Activated CD4-positive, alpha-beta memory T cell treated with anti-CD3 and anti-CD28 coated beads, Interleukin-2, amount 10 ng/mL, durations not matched to agents 7 days and 5 days (primary cell): ENCODE measurements at places on chromosomes 6 and 20. TPM values are rescaled to one million over a fixed set of nuclear protein-coding genes. Genes with fewer than 3 reads are reported as not detected.

The SERINC3 gene
- total RNA-seq, result 90.8 TPM

The GPR63 gene
- 3.5 TPM for total RNA-seq

The LPIN3 gene
- 0.65 TPM for total RNA-seq

The CARMIL1 gene
- total RNA-seq, result 1.5 TPM

- no peak for DNase-seq
Observed at GRCh38 chr6:35403544-35404442, 48.3 kb upstream of the FANCE start.

- no peak for DNase-seq
Observed at GRCh38 chr20:33871362-33871761, 60.2 kb downstream of the CHMP4B start.

GRCh38 chr20:11331096-11331495 lies 586.6 kb upstream of the BTBD3 start:
- DNase-seq, result no peak

DNA sequence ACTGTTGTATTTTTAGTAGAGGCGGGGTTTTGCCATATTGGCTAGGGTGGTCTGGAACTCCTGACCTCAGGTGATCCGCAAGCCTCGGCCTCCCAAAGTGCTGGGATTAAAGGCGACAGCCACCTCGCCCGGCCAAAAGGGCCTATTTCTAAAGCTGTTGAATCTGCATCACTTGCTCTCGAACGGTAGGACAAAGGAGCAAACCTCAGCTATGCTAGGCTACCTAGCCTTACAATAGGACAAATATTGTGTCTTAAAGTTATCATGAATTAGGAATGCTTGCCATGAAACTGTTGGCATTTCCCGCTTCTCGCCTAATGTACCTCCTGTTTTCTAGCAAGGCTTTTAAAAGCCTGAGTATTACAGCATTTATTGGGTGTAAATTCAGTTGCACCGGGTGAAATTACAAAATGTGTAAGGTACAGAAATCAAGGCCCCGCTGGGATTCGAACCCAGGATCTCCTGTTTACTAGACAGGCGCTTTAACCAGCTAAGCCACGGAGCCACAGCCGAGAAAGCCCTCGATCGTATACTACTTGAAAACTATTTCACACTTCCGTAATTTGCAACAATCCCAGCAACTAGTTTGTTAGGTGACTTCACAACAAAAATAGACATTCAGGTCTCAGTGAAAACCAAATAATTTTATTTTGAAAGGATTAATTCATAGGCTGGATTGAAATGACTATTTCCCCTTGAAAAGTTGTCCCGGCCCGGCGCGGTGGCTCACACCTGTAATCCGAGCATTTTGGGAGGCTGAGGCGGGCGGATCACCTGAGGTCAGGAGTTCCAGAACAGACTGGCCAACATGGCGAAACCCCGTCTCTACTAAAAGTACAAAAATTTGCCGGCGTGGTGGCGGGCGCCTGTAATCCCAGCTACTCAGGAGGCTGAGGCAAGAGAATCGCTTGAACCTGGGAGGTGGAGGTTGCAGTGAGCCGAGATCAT lies 211.6 kb upstream of the ZNF184 start:
- peak; percentile 64 for DNase-seq

DNA sequence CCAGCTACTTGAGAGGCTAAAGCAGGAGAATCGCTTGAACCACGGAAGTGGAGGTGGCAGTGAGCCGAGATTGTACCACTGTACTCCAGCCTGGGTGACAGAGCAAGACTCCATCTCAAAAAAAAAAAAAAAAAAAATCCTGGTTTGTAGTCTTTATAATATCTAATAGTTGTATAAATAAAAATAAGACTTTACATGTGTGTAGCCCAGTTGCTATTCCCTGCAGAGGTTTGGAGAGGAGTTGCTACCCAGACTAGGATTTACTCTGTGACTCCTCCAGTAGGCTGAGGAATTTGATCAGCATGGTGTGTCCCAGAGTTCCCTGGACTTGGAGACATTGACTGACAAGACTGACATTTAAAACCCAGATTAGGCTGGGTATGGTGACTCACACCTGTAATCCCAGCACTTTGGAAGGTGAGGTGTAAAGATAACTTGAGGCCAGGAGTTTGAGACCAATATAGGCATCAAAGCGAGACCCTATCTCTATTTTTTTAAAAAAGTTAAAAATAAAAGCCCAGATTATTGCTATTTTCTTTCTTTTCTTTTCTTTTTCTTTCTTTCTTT lies 10.2 kb downstream of the CHMP4B start:
- DNase-seq, result no peak
